ENCODE measurements at places on chromosomes 1 and 21.

DNA sequence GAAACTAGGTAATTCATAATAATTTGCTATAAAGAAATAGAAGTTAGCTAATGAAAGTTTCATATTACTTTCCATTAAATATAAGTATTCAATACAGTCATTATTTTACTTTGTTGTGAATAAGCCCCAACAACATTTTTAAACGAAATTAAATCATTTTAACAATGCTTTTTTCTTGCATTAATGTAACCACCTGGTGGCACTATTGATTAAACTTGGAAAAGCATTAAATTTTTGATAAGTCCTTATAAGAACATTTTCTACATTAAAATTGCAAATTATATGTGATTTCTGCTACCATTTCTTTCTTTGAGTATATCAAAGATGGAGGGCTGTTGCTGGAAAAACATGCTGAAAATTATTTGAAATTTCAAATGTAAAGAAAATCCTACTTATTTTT, 918.8 kb upstream of the TMPRSS15 start:
- no peak for DNase-seq

- DNase-seq: no peak
These were observed 130.9 kb downstream of the ASTN1 start for GRCh38 chr1:177033628-177034027.

DNA sequence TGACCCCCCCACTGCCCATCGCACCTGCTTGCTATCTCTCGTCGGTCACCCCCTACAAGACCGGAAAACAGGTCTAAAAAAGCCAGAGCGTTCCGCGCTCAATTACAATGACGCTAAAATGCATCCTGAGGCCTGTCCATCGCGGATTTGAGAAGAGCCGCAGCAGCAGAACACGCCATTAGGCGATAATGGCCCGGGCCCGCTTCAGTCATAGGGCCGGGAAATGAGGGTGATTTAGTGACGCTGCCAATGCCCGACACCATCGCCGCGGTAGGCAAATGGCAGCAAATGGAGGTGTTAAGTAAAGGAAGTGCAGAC, 64.1 kb upstream of the SSX2IP start:
- DNase-seq: no peak

- no peak for DNase-seq
These were observed 262.9 kb upstream of the SNX7 start for GRCh38 chr1:98398649-98399048.

DNA sequence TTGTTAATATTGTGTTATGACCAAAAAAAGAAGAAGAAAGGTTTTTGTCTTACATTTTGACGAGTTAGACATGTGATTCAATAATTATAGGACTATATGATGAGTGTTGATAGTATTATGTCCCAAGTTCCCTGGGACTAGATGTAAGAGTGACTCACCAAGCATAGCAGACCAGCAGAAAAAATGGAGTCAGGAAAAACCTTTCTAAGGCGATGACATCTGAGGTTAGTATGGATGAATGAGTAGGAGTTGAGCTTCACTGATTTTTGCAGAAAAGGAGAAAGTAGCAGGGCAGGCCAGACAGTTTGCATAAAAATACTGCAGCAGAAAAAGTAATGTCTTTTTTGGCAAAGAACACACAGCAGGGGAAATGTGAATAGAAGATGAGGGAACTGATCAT, 1041.3 kb upstream of the ADGRL4 start:
- no peak for DNase-seq

DNA sequence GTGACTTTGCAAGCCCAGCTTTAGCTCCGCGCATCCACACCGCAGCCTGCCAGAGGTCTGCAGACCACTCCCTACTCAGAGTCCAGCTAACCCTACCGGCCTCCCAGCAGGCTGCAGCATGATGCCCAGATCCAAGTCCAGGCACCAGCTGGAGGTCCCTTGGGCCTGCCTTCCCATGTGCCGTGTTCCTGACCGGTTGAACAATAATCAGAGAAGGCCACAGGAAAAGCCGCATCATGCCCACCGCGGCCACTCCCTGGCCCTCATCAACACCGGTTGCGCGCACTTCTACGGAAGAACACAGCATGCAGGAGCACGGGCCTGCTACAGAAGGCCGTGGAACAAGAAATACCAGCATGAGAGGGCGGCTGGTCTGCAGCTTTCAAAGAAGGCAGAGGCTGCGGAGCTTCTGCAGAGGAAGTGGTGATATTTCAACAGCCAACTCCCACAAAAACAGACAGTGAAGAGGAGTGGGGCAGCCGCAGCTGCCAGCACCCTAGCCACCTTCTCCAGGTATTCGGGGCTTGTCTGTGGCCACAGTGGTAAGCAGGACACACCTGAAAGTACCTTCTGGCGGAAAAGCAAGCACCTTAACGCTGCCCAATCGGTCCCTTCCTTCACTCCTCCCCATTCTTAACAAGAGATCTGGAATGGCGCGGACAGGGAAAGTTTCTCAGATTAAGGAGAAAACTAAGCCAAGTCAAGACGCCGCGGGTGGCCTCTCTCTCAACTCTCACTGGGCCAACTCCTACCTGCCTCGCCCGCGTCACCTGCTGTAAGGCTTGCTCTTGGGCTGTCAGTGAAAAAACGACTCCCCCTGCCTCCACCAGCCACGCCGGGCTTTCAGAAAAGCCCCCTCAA, 1.5 kb downstream of the PGBD5 start:
- DNase-seq: no peak

DNA sequence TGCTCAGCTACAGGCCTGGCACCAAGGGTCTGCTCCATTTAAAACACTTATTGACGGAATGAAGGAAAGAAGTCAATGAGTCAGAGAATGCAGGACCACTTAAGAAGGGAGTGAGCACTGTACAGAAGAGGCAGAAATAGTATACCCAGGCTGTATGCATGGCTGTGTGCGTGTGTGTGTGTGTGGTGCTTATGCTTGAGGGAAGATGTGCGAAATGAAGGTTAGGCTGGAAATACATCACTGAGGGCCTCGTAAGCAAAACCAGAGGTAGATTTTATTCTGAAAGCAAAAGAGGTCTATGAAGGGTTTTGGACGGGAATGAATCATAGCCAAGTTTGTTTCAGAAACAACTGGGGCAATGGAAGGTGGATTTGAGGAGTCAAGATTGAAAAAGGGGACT, 9.7 kb upstream of the ADGRB2 start:
- DNase-seq: no peak

DNA sequence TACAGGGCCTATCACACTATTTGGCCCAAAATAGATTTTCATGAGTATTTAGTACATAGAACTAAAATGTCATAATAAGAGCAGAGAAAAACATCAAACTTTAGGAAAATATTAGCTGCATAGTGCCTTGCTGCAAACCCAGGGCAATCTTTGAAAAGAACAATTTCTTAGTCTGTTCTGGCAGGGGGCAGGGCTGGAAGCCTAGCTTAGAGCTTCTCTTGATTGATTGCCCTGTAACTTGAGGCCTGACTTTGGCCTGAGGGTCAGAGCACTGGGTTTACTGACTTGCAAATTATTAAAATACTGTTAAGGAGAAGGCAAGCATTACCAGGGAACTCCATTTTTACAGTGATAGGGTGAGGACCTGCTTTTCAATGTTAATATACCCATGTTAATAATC, 115.8 kb upstream of the SPAG17 start:
- DNase-seq: no peak

- no peak for DNase-seq
These were observed 9.8 kb downstream of the PPFIA4 start for GRCh38 chr1:203036135-203036534.

Measured in hematopoietic multipotent progenitor cell treated with erythropoietin and hydrocortisone succinate and interleukin-3 and kit ligand, for 15 days (in vitro differentiated cells).